T-helper 17 cell (primary cell): ENCODE measurements at places on chromosomes 6 and 20. TPM values are rescaled to one million over a fixed set of nuclear protein-coding genes. Genes with fewer than 3 reads are reported as not detected.

DNA sequence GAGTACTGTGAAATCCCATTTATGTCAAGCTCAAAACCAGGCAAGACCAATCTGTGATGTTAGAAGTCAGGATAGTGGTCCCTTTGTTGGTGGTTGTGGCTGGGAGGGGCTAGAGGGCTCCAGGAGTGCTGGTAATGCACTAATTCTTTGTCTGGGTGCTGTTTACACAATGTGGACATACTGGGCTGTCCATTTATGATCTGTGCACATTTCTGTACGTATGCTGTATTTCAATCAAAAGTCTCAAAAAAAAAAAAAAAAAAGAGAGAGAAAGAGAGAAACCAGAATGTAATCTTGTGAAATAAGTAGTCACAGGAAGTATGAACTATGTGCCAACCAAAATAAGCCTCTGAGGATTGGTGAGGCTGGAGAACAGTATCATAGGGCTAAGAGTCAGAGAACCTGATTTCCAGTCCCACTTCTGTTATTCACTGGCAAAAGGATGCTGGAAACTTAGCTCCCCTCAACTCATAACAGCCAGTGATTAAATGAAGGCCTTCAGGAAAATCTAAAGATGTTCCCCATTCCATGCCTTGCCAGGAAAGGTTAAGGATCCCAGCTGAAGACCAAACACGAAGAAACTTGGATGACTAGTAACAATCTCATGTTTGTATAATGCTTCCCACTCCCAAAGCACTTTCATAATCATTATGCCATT lies 19.6 kb upstream of the TRAM2 start:
- no peak for DNase-seq

GRCh38 chr6:35622283-35622682 lies 66.4 kb downstream of the FKBP5 start:
- no peak for DNase-seq

GRCh38 chr20:17648315-17648646 lies 33.8 kb downstream of the RRBP1 start:
- no peak for DNase-seq

Gene MBOAT1
- total RNA-seq, result 20.6 TPM

- no peak for DNase-seq
These were observed 493.1 kb upstream of the MAP3K7 start for GRCh38 chr6:91079969-91080368.

DNA sequence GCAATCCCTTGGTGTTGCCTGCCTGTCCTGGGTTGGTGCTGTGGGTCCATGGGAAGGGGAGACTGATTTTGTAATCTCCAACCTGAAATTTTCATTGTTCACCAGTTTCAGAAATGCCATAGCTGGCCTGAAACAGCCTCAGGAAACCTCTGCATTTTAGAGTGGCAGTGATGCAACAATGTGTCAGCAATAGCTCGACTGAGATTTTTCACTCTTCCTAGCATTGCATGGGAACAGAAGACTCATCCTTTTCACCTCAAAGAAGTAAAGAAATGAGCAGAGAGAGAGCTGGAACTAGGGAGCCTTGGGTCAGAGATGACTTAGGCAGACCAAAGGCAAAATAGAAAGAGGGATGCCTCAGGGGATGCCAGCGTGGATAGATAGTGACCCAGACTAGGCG lies 23.7 kb upstream of the TMEM14A start:
- DNase-seq, result no peak

GRCh38 chr6:17418281-17419188 lies 25.1 kb downstream of the CAP2 start:
- no peak for DNase-seq

DNA sequence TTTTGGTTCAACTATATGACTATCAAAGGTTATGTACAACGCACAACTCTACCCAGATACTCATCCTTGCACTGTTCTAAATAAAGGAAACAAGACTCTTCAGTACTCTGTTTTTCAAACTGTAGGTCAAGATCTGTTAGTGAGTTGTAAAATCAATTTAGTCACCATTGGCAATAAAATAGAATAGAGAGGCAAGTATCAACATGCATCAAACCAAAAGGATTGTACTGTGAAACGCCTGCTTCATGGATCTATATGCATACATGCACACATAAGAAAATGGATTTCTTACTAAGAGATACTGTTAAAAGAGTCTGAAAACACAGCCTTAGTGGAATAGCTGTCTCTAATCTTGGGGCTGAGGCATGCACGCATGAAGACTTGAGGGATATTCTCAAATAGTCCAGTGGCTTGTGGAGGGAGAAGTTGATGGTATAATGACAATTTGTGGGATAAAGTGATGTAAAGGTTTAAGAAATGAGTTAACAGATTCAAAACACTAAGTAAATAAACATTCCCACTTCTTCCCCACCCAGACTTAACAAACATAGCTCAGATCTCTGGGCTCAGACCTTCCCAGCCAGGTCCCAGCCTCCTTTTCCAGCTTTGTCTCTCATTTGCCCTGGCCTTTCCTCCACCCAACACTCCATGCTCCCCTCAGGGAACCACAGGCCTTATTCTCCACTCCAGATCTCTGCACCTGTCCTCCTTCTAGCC lies 10.7 kb upstream of the LZTS3 start:
- DNase-seq, result no peak

- no peak for DNase-seq
These were observed 17.1 kb downstream of the TTK start for GRCh38 chr6:80021591-80021990.

Gene ADNP
- 59.7 TPM for total RNA-seq

Gene PRND
- not detected for total RNA-seq

DNA sequence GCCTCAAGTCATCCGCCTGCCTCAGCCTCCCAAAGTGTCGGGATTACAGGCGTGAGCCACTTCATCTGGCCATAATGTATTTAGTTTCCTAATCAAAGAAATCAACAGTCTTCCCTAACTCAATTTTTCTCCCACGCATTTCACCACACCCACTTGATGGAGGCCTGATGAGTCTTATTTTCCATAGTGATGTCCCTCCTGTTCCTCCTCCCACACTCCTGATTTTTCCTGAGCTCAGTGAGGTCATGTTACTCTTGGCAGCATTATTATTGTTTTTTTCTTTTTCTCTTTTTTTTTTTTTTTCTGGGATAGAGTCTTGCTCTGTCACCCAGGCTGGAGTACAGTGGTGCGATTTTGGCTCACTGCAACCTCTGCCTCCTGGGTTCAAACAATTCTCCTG lies 8.9 kb downstream of the ABRACL start:
- no peak for DNase-seq

Gene HSPA1A
- total RNA-seq, result 15.1 TPM

GRCh38 chr6:108712946-108713345 lies 135.3 kb upstream of the ARMC2 start:
- no peak for DNase-seq

Gene IL17A
- total RNA-seq, result 0.68 TPM

Gene TCF21
- total RNA-seq, result not detected

Gene TBP
- total RNA-seq, result 14.4 TPM

Gene CLDN20
- not detected for total RNA-seq

Gene RANBP9
- total RNA-seq, result 99.9 TPM

Gene TRPC4AP
- total RNA-seq, result 50.8 TPM

Gene MACROD2
- 0.85 TPM for total RNA-seq

Gene TXLNB
- 0.42 TPM for total RNA-seq

Gene SMLR1
- total RNA-seq, result not detected

- DNase-seq, result no peak
These were observed 104.9 kb upstream of the FOXA2 start for GRCh38 chr20:22689266-22689665.

GRCh38 chr6:112931832-112932231 lies 584.7 kb downstream of the RFPL4B start:
- DNase-seq, result no peak

GRCh38 chr6:154841109-154841508 lies 107.9 kb downstream of the SCAF8 start:
- no peak for DNase-seq

- no peak for DNase-seq
These were observed 80.6 kb upstream of the SULF2 start for GRCh38 chr20:47865912-47866311.

Gene FAM184A
- total RNA-seq, result 3.5 TPM

Gene HLA-DRA
- total RNA-seq, result 80.9 TPM

- DNase-seq, result peak; percentile 51
These were observed 27.5 kb upstream of the ZBTB22 start for GRCh38 chr6:33344701-33345697.

- DNase-seq, result no peak
These were observed 26.8 kb upstream of the SLC9A8 start for GRCh38 chr20:49785852-49786175.

DNA sequence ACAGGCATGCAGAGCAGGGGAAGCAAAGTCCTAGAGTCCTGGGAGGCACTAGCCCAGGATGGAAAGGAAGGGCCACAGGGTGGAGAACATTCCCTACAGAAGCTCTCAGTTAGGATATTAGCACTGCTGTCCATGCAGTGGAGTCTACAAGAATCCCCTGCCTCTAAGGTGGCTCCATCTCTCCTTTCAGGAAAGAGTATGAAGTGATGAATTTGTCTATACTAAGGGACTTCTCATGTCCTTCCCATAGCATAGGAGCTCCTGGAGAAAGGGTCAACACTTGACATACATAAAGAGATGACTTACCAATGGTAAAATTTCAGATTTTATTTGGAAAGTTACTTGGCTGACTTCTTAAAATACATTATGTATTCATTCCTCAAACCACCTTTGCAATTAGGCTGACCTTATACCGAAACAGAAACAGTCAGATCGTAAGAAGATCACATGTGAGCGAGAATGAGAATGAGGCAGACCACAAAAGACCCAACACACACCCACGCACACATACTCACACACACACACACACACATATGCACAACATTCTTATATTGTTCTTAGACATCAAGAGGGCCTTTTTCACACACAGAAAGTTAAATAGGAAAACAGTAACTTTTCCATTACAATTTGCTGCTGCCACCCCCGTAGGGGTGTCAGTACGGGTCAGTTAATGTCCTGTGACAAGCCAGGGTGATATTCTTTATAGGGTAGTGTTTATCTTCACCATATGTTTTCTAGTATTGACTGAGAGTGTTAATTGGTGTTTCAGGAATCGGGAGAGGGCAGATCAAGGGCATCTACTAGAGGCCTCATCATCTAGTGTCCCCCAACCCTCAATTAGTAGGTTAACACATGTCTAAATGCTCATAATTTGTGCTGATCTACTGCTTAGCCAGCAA lies 159.4 kb downstream of the FAXC start:
- DNase-seq, result no peak

Gene RNGTT
- 17.6 TPM for total RNA-seq

Gene KHDRBS2
- total RNA-seq, result 0.50 TPM

- DNase-seq, result peak; percentile 72
These were observed 620 bp downstream of the HIVEP1 start for GRCh38 chr6:12012558-12013306.

Gene ULBP1
- 0.20 TPM for total RNA-seq

GRCh38 chr6:11206576-11206975 lies 25.9 kb downstream of the NEDD9 start:
- DNase-seq, result no peak

- DNase-seq, result no peak
These were observed 722.2 kb upstream of the CHD6 start for GRCh38 chr20:42340368-42340767.

DNA sequence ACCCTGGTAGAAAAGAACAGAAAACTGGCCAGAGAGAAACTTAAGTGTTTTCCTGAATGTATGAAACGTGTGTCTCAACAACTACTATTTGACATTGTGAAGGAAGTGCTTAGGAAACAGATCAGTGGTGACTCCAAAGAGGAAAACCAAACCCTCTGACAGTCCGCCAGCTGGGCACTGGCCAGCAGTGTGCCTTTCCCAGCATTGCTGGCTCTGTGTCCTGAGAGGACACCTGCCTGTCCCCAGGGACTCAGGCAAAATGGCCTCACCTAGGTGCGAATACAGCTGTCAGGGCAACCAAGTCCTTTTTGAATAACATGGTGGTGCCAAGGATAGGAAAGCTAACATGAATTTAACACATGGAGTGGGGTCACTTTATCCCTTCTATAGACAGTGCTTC lies 72.5 kb downstream of the NDUFAF5 start:
- DNase-seq, result no peak

DNA sequence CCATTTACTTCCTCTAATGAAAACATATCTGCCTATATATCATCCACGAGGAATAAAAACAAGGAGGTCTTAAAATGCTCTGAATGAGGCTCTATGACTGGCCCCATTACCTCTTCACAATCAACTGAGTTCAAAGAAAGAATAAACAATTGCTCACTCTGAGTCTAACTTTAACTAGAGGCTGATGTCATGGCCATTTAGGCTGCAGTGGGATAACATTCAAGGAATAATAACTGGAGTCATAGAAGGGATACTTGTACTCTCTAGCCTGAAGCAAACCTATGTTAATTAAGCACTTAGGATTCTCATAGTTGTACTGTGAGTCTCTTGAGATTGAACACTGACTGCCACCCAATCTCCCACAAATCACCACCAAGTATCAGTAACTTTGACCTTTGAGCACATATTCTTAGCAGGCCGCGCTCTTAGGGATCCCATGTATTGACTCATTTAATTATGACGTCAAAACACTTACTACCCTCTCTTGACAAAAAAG lies 70.2 kb downstream of the PERP start:
- no peak for DNase-seq

DNA sequence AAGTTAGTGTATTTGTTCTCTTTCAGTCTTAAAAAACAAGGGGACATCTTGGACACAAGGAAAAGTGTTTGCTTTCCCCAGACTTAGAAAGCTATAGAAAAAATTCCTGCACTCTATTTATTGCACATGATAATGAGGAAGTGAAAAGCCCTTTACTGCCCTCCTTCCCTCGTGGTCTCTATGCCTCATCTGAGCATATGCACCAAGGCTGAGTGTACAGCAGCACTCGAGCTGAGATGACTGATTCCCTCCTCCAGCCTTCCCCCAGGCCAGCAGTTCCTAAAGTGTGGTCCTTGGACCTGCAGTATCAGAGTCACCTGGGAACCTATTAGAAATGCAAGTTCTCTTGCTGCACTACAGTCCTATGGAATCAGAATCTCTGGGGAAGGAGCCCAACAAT lies 14.3 kb upstream of the LAMP5 start:
- DNase-seq, result no peak

Gene ELOVL4
- total RNA-seq, result 5.1 TPM
